ENCODE measurements at places on chromosomes 1 and 21.

DNA sequence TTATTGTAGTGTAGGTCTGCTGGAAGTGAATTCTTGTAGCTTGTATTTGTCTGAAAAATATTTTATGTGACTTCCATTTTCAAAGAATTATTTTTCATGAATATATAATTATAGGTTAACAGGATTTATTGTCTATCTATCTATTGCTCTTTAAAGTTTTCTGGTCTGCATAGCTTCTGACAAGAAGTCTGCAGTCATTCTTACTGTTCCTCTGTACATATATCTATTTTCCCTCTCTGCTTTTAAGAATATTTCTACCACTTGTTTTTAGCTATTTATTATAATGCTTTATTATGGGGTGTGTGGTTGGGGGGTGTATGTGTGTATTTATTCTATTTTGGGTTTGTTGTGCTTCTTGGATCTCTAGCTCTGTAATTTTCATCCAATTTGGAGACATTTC lies 77.4 kb downstream of the ETS2 start:
- DNase-seq: no peak

DNA sequence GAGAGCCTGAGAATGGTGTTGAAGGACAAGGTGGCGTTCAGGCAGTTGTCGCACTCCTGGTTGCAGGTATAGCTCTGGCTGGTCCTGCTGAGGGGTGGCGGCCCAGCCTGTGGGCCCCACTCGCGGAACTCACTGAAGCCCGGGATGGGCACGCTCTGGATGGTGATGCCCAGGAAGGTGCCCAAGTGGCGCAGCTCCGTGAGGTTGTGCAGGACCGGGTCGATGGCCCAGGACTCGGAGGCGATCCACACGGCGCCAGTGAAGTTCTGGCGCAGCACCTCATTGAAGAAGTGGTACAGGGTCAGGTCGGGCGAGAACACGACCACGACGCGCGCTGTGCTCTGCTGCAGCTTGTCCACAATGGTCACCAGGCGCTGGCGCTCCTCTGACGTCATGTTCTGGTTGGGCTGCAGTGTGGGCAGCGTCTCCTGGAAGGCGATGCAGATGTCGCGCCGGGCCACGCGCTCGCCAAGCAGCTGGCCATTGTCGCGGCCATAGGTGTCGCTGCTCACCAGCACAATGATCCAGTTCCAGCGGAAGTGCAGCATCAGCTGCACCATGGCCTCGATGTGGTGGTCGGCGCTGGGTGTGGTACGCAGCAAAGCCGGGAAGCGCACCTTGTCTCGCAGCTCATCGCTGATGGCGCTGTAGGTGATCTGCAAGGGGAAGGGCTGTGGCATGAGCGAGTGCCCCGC lies 5.0 kb downstream of the TAS1R2 start:
- no peak for DNase-seq

DNA sequence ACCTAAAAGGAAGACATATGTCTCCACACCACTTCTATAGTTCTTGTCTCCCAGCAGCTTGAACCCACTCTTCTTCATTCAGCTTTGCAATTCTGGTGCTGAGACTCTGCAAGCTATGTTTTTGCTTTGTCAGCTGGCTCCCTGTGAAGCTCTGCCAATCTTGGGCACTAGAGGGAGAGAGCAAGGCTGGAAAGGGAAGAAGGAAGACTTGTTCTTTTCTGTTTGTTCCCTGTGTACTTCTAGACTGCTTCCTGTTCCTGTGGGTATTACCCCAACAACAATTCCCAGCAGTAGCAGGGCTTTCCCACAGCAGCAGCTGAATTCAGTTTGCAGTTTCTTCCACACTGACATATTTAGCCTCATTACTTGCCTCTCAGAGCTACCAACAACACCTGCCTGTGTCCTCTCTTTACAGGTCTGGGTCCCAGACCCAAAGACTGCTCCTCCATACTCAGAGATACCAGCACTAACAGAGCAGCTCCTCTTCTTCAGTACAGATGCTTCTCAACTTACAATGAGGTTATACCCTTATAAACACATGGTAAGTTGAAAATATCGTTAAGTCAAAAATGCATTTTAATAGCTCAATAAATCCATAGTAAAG lies 275.2 kb upstream of the NEGR1 start:
- DNase-seq: no peak

- no peak for DNase-seq
Measured at GRCh38 chr1:73909043-73909562, 288.9 kb downstream of the LRRIQ3 start.

GRCh38 chr1:244214009-244214967 lies 163.2 kb downstream of the ZBTB18 start:
- no peak for DNase-seq

GRCh38 chr21:18144339-18144738 lies 100.3 kb upstream of the CHODL start:
- no peak for DNase-seq

GRCh38 chr1:76576876-76577524 lies 290.3 kb upstream of the ST6GALNAC5 start:
- DNase-seq: no peak
